ENCODE measurements at places on chromosomes 16 and 17. TPM values are rescaled to one million over a fixed set of nuclear protein-coding genes. Genes with fewer than 3 reads are reported as not detected.

GRCh38 chr17:79851461-79851817 lies 12.2 kb upstream of the CBX4 start:
- DNase-seq, result no peak

- no peak for DNase-seq
These were observed 102.2 kb downstream of the MYO1D start for GRCh38 chr17:32774695-32775084.

DNA sequence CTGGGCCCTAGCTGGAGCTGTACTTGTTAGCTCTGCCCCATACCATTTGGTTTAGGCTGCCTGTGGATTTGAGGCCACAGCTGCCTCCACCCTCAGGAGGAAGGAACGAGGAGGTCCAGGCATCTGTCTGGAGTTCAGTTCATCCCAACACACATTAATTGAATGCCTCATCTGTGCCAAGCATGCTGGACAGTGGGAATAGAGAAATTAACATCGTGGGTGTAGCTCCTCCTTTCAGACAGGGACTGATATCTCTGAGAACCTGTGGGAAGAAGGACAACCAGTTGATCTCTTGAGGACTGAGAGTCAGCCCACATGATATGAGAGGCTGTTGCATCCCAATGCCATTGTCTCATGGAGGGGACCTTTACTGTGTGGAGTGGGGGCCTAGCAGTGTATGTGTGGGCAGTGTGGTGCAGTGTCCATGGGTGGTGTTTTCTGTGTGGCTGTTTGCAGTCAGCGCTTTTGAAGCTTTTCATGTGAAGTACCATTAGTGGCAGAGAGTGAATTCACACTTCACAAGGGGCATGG lies 29.4 kb upstream of the DDX52 start:
- no peak for DNase-seq

GRCh38 chr16:23006380-23006779 lies 142.9 kb downstream of the USP31 start:
- DNase-seq, result no peak

DNA sequence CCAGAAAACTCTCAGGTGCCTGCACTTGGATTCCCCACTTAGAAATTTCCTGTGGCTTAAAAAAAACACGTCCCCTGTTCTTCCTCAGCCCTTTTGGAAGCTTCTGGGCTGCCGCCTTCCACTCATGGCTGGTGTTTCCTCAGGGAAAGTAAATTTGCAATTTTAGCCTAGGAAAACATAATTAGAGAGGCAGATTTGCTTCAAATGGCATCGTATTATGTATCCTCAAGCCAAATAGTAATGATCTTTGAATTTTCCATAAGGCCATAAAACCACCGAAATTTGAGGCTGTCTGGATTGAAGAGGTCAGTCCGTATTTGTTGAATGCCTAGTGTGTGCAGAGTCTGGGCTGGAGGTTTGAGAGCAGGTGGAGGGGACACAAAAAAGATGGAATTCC lies 17.7 kb downstream of the MGAT5B start:
- no peak for DNase-seq

DNA sequence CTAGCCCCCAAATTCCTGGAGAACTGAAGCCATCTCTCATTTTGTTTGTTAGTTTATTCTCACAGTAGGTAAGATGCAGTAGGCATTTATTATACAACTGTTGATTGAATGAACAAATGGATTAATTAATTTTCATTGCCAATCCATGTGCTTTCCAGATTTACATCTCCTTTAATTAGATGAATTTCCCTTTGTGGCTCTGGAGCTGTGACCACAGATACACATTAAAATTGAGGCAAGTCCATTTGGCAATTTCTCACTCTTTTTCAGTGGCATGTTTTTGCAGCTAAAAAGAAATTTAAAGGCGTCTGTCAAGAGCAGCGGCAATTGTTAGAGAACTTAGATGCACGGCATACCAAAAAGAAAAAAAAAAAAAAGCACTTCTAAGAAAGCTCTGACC lies 635.4 kb upstream of the SOX9 start:
- no peak for DNase-seq

DNA sequence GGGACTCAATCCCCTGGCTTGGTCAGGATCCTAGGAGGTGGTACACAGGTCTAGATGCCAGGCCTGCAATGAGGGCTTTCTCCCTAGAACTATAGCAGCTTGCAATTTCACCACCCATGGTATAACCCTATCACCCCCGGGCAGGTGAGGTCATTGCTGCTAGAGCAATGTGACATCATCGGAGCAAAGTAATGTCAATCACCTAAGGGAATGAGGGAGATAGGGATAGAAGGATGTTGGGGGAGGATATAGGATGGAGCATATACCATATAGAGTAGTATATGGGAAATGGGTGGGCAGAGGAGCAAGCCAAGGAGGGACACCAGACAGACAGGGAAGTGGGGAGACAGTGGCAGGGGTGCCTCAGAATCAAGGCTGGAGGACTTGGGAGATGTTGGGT lies 3.3 kb downstream of the KCNH4 start:
- DNase-seq, result no peak

- no peak for DNase-seq
These were observed at the start of gene CLDN9 for GRCh38 chr16:3012828-3013420. Gene CLDN9, plus strand, starts transcription at chr16:3012923. Its CDS starts 440 bp downstream, at chr16:3013363.

DNA sequence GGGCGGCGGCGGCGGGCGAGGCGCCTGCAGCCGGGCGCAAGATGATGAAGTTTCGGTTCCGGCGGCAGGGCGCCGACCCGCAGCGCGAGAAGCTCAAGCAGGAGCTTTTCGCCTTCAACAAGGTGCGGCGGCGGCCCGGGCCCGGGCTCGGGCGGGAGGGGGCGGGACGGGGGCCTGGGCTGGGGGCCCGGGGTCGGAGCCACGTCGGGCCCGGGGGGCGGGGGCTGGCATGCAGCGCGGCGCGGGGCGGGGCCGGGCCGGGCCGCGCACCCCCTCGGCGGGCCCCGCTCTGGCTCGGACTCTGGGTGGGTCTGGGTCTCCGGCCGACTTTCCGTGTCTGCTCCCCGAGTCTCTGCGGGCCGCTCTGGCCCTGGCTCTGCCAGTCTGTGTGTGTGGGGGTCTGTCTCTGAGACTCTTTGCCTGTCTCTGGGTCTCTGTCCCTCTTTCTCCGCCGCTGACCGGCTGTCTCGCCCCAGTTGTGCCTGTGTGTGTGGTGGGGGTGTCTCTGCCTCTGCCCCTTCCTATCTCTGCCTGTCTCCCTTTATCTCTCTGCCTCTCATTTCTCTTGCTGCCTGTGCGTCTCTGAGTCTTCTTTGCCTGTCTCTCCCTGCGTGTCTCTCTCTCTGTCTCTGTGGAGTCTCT lies 328 bp downstream of the LLGL1 start:
- no peak for DNase-seq

DNA sequence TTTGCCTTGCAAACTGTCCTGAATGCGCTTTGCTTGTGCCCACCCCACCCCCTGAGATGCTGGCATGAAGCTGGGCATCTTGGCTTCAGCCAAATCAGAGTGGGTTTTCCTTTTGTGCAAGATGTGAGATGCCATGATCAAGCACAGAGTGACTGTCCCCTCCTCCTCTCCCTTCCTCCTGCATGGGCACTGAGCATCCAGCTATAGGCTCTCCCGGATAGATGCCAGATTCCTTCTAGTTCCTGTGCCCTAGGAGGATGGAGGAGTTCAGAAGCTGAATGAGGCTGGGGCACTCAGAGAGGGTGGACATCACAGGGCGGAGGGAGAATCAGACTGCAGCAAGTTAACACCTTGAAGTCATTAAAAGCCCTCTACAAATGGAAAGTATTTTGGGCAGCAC lies 384.1 kb upstream of the CCL2 start:
- DNase-seq, result no peak

DNA sequence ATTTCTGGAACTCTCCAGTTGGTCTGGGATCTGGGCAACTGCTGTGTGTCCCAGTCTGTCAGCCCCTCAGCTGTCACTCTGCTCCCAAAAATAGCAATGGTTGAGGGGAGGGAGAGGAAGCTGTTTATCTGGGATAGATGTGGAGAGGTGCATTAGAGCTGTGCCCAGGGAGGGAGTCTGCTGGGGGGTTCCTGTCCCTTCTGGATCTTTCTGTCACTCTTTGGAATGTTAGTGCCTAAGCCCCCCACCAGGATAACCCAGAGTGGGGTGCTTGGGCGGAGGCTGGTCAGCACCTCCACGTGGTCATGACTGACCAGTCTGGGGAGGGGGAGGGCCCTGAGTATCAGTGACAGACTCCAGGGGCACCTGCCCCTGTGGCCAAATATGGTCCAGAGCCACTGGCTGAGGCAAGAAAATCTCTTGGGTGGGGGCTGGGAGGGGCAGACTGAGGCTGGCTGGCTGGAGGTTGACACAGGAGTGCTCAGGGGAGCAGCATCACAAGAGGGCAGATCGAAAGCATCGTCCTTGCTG lies at the start of gene UNC45B:
Gene UNC45B, plus strand, starts transcription at position 443 of the 531 bp plus-strand sequence. CDS start 447 bp downstream, outside the sequence.
- DNase-seq, result no peak

- DNase-seq, result no peak
These were observed 10.8 kb downstream of the MCRIP1 start for GRCh38 chr17:81822312-81822637.

GRCh38 chr17:81499601-81499970 lies 13.0 kb downstream of the ACTG1 start:
- no peak for DNase-seq

DNA sequence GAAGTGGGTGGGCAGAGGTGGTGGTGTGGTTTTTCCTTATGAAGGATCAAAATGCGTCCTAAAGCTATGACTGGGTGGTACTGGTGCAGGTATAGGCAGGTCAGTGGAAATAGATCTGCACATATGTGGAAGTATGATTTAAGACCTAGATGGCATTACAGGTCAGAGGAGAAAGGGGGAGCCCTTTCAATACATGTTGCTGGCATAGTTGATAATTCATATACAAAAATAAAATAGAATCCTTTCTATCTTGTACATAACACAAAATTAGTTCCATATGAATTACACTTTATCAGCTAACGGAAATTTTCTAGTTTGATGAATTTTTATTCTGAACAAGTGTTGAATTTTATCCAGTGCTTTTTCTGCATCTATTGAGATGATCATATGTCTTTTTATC lies 20.8 kb upstream of the PIK3R5 start:
- DNase-seq, result no peak

- no peak for DNase-seq
These were observed at the start of gene RNF222 for GRCh38 chr17:8397636-8398035. Gene RNF222, minus strand, starts transcription at chr17:8397827. Its CDS starts 4,366 bp downstream, at chr17:8393461.

GRCh38 chr16:28943281-28943680 lies 7.5 kb upstream of the NFATC2IP start:
- no peak for DNase-seq

- no peak for DNase-seq
These were observed 31.8 kb upstream of the MAF start for GRCh38 chr16:79632289-79632688.

DNA sequence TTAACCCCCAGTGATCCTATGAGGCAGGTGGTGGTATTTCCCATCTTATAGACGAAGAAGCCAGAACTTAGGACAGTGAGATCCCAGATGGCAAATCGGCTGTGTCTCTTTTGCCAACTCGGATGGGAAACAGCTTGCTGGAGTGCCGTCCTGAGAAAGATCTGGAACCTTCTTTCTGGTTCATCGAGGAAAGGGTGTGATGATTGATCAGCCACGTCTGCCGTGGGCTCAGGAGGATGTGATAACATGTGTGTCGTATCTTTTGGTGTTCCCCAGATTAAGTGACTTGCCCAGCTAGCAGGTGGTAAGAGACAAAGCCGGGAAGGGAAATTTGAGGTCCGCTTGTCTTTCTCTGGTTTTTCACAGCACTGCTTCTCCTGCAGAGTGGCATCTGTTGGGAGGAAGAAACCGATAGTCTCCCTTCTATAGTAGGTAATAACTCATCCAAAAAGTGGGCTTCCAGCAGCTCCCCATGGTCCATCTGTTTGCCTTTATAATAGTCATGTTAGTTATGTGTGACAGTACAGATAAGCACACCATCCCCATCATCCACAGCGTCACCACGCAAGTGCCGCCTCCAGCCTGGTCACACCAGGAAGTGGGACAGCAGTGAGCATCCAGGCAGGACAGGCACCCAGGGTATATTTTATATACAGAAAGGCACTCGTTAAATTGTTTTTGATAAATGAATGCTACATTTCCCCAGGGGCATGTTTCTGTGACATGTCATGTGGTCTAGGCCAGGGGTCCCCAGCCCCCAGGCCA lies 175.5 kb downstream of the KATNIP start:
- no peak for DNase-seq

DNA sequence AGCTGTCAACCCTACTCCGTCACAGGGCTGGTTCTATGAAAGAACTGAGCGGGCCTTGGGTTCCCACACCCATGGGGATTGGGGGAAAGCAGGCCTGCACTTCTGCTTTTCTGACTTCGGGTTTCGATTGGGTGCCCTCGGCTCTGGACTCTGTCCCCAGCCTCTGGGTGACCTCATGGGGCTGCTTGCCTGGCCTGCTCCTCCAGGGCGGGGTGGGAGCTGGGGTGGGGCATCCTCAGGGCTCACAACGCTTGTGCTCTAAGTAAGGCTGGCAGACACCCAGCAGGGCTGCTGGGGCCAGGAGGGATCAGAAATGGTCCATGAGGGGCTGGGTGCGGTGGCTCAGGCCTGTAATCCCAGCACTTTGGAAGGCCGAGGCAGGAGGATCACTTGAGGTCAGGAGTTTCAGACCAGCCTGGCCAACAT lies 19.2 kb downstream of the ARHGAP27 start:
- DNase-seq, result peak; percentile 57

- DNase-seq, result peak; percentile 40
These were observed 8.1 kb downstream of the AMZ2 start for GRCh38 chr17:68255731-68256538.

DNA sequence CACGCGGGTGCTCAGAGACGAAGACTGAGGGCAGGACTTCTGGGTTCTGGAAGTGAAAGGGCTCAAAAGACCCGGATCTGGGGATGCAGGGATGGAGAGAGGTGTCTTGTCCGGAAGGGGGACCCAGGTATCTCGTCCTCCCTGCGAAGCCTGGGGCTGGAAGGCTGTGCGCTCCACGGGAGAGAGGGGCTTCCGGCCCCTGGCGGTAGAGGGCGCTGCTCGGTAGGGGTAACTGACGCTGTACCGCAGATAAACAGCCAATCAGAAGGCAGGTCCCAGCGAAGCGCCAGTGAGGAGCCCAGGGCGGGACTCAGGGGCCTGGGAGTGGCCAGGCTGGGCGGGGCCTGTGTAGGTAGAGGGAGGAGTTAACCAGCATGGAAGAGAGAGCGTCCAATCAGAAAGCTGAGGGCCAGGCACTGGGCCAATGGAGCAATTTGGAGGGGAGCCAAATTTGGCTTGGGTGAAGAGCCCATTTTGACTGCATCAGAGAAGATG lies 804 bp downstream of the TGFB1I1 start:
- DNase-seq, result peak; percentile 58

Gene CDH3
- not detected for total RNA-seq

Gene STH
- not detected for total RNA-seq

Gene HELZ
- 52.4 TPM for total RNA-seq

Gene TP53TG3B
- not detected for total RNA-seq

Gene RNF43
- 51.4 TPM for total RNA-seq

Gene CCL16
- total RNA-seq, result 2.0 TPM

Gene CSF3
- total RNA-seq, result not detected

Gene PPM1E
- 0.04 TPM for total RNA-seq

Gene CA4
- total RNA-seq, result not detected

Gene MT1B
- total RNA-seq, result 0.89 TPM

Gene CACNG4
- total RNA-seq, result 0.09 TPM

Gene ALOX15B
- total RNA-seq, result not detected
